SW480 (cell line): ENCODE measurements at places on chromosomes 13 and 19.
A peak's percentile ranks its signal among the peaks of the same experiment; 100 is the strongest.

DNA sequence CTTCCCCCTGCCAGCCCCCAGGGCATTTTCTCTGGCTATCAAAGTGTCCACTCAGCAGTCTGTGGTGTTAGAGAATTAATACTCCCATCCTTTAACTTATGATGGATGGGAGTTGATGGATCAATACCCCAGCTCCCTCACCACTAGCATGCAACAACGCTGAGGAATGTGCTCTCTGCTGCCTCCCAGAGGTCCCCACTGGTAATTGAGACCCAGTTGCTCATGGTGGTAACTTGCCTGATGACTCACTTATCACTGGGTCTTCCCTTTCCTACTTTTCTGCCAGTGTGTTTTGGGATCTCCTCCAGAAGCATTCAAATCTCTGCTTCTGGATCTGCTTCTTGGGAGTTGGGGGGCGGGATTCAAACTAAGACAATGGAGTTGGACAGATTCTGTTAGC is 20.3 kb upstream of the CACNA1A start:
- DNase-seq, result peak; percentile 31

DNA sequence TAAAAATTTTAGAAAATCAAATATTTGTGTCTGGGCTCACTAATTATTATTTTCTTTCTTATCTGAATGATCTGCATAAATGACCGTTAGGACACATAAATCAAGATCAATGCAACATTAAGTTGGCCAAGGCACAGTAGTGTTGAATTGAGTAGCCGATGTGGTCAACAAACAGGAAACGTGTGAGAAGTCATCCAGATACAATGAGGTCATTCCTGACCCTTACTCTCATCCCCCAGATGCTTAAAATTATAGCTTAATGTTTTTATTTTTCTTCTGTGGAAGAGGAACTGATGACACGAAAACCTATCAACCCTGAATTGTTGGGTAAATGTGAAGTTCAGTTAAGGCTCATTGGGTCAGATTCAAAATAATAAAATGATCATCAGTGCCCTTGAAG is 222.9 kb downstream of the RFC3 start:
- DNase-seq, result no peak

- no peak for DNase-seq
Observed at GRCh38 chr19:23071147-23071511, 45.7 kb upstream of the ZNF730 start.

DNA sequence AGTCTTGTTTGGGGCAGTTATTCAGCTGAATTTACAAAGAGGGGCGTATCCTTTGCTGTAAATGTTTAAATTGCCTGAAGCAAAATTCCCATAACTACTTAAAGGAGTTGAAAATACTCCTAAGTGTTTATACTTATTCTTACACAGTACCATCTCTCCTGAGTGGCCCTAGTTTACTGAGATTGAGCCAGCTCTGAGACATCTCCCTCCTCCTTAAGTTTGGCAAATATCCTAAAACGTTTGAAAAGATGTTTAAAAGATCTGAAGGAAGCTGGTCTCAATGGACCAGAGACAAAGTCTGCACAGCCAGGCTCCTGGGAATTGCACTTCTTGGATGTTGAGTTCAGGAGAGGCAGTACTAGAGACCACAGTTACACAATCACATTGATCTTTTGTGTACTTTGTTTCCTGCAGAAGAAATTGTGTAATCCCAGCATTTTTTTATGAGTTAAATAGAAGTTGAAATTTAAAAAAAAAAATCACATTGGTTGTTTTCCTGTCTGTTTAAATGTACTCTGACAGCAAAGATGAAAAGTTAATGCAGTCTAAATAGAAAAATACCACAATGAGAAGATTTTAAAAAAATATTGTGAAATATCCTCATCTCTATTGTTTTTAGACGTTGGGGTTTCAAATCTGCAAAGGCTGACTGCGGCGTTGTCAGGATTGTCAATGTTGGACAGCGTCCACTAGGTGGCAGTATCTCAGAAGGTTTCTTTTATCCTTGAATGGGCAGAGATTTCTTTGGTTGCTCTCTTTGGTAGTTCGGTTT is 20.7 kb downstream of the TNFSF11 start:
- DNase-seq, result peak; percentile 58

DNA sequence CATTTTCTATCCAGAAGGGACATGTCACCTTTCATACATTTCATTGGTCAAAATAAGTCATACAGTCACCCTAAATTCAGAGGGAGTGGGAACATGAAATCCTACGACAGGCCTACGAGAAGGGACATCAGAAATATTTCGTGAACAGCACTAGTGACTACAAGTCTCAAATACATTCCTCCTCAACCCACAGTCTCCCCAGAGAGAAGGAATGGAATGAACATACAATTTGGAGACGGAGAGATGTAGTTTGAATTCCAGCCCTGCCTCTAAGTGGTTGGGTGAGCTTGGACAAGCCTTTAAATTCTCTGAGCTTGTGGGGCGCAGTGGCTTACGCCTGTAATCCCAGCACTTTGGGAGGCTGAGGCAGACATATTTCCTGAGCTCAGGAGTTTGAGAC is 9.9 kb downstream of the SERTM1 start:
- DNase-seq, result no peak

GRCh38 chr13:105497597-105497996 is 1037.9 kb downstream of the EFNB2 start:
- peak; percentile 53 for DNase-seq

DNA sequence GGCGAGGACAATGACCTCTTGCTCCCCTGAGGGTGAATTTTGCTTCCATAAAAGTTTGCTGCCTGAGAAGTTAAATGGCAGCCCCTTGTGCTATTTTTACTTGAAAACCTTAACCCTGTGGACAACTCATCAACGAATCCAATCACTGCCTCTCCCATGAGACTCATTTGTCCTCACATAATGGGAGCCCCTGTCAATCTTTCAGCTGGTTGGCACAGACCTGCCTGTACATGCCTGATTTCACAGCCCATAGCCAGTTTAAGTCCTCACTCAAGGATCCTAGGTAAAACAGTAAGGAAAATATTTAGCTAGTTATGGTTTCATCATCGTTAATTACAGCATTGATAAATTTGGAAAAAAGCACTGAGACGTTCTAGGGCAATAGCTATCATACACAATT is 207.4 kb downstream of the NHLRC3 start:
- DNase-seq, result no peak

- no peak for DNase-seq
Observed at GRCh38 chr19:4327252-4327876, 11.3 kb downstream of the STAP2 start.

DNA sequence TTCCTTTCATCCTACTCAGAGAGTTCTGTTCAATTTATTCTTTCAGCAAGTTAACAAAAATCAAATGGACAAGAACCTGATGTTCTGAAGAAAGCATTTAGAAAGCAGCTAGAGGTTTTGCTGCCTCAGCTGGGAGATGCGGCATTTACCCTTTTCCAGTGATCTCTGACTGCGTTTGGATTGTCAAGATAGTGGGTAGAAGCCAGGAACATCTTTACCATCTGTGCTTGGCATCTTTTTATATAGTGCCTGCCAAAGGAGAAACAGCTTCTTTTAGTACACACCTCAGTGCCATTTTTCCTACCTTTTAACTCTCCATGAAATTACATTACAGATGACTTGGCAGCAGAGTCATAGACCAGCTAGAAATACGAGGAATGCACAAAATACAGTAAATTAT is 680.8 kb downstream of the SLITRK1 start:
- no peak for DNase-seq

- DNase-seq, result no peak
Observed at GRCh38 chr19:2302319-2303210, 5.4 kb downstream of the LINGO3 start.

DNA sequence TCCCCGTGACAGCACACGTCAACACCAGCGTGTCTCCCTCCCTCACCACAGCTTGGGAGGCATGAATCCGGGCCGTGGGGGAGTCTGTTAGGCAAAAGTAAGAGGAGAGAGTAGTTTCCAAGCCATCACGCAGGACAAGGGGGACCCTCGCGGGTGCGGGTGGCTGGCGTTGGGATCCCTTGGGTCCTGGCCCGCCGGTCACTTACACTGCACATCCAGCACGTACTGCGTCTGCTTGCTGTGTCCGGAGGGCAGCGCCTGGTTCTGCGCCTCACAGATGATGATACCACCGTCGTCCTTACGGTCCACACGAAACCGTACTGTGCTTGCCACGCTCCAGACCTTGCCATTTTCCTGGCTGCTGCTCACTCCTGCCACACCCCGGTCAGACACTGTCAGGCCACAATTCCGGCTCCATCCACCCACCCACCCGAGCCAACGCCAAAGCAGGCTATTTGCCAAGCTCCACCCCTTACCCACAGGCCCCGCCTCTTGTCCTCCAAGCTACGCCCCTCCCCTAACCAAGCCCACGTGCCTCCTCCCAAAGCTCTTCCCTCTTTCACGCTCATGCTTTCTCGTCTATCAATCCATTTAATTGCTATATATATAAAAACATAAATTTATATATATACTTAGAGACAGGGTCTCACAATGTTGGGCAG is 6.6 kb upstream of the ZNF428 start:
- DNase-seq, result peak; percentile 67

DNA sequence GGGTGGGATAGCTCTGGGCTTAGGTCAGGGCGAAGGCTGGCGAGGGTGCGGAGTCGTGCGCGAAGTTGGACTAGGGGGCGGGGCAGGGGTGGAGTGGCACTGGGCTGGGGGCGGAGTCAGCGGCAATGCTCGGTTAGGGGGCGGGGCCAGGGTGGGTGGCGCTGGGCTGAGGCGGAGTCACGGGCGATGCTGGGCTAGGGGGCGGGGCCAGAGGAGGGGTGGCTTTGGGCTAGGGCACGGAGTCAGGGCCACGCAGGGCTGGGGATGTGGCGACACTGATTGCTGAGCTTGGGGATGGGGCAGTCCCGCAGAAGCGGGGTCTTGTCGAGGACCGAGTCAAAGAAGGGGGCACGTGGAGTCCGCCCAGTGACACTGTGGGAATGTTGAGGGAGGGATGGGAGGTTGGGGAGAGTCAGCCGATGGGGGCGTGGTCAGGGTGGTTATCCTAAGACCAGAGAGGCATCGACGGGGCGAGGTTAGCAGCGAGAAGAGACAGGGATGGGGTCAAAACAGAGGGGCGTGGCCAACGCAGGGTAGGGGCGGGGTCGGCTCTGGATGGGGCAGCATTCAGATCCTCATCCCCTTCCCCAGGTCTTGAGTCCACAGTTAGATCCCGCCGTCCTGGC is 8.7 kb downstream of the HOMER3 start:
- peak; percentile 56 for DNase-seq

DNA sequence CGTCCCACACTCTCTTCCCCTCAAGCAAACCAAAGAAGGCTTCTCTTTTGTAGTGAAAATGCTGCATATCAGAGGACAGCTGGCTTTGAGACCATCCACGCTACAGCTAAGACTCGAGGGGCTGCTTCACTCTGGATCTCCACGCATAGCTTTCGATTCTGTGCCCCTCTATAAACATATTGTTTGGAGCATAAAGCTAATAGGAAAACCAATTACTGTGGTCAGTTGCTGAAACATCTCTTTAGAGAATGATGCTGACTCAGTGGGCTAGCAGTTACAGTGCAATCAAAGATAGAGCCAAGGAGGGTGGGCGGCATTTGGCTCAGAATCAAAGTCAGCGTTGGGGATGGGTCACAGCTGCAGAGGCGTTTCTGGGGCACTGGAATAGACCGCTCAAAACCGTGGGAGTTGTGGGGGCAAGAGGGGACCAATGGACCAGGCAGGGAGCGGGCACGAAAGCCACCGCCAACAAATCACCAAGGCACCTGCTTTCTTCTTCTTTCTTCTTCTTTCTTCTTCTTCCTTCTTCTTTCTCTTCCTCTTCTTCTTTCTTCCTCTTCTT is 76.7 kb downstream of the RASL11A start:
- no peak for DNase-seq

- DNase-seq, result no peak
Observed at GRCh38 chr13:45102136-45102507, 18.2 kb upstream of the GTF2F2 start.

- no peak for DNase-seq
Observed at GRCh38 chr19:2613507-2614295, 88.8 kb downstream of the GNG7 start.

- no peak for DNase-seq
Observed at GRCh38 chr13:57640607-57641006, 9.1 kb downstream of the PCDH17 start.

GRCh38 chr19:4081441-4082129 is 14.9 kb upstream of the ZBTB7A start:
- no peak for DNase-seq

- peak; percentile 44 for DNase-seq
Observed at GRCh38 chr13:20258208-20258962, 26.3 kb upstream of the GJB6 start.

GRCh38 chr19:48391100-48392005 is at the start of gene KDELR1:
Gene KDELR1, minus strand, starts transcription at chr19:48391551. Its CDS starts 193 bp downstream, at chr19:48391358.
- peak; percentile 72 for DNase-seq

DNA sequence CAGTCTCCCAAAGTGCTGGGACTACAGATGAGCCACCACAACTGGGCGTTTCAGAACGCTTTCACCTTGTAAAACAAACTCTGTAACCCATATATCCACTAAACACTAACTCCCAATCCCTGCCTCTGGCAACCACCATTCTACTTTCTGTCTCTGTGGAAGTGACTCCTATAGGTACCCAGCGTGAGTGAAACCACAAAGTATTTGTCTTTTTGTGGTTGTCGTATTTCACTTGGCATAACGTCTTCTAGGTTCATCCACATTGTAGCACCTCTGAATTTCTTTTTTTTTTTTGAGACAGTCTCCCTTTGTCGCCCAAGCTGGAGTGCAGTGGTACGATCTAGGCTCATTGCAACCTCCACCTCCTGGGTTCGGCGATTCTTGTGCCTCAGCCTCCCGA is 44.8 kb downstream of the BRD4 start:
- DNase-seq, result no peak

GRCh38 chr19:19098703-19099632 is 35.2 kb downstream of the SLC25A42 start:
- DNase-seq, result no peak

GRCh38 chr13:109963960-109964563 is 177.7 kb upstream of the IRS2 start:
- no peak for DNase-seq

DNA sequence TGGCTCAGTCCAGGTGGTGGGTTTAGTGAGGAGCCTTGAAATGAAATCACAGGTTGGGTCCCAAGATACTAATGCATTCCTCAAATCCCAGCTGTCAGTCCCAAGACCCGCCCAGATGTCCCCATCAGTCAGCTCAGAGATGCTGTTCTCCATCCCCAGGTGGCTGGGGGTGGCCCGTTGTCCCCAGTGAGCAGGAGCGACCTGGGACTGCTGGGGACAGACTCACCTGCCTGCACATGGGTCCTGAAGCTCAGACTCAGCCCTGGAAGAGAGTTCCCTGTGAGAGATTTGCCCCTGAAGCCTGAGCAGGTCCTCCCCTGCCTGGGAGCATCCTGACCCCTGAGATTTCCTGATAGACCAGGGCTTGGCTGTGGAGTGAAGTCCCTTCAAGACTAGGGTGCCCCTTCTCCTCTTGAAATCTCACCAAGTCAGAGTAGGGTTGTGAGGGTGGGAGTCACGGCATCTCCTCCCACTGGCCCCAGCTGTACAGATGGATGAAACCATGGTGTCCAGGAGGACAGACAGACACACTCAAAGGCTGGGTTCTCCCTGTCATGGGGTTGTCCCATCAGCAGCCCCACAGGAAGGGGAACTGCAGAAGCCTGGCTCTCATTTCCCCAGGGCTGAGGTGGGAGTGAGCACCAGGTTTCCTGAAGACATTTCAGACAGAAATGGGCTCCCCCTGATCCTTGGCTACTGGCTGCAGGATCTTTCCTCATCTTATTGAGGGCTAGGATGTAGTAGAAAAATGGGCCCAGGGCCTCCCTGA is 14.4 kb downstream of the LILRA5 start:
- no peak for DNase-seq

- no peak for DNase-seq
Observed at GRCh38 chr13:25803641-25804040, 248.2 kb downstream of the SHISA2 start.
